ENCODE measurements at places on chromosomes 7 and 10.

DNA sequence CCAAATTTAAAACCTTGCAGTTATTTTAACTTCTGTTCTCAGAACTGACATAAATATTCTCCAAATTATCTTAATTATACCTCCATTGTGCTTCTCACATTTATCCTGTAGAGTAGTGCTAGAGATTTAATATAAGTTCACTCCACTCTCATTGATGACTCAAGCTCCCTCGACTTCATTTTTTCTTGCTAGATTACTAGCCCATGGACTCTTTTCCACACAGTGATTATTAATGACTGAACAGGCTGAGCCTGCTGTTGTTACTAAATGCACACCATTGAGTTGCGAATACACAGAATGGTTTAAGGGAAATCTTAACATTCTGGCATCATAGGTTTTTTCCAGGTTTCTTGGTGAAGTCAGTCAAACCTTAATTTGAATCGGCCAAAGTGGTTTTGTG is 179.5 kb upstream of the AKR1E2 start:
- no peak for DNase-seq

GRCh38 chr10:30980951-30981616 is 50.6 kb downstream of the ZNF438 start:
- DNase-seq = peak; percentile 10

DNA sequence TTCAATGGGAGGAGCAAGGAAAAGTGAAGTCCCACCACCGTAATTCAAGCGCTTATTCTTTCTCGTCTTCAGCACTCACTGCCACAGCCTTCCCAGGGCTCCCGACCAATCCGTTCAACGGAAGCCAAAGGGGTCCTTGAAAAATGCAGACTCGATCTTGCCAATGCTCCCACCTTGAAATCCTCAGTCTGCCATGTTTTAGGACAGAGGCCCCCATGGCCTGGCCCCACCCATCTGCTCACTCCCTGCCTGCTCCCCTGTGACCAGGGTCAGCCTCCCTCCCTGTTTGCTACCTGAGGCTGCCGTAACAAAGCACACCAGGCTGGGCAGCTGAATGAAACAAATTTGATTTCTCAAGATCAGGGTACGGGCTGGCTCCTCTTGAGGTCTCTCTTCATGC is 3.0 kb upstream of the DNAAF5 start:
- DNase-seq = no peak

DNA sequence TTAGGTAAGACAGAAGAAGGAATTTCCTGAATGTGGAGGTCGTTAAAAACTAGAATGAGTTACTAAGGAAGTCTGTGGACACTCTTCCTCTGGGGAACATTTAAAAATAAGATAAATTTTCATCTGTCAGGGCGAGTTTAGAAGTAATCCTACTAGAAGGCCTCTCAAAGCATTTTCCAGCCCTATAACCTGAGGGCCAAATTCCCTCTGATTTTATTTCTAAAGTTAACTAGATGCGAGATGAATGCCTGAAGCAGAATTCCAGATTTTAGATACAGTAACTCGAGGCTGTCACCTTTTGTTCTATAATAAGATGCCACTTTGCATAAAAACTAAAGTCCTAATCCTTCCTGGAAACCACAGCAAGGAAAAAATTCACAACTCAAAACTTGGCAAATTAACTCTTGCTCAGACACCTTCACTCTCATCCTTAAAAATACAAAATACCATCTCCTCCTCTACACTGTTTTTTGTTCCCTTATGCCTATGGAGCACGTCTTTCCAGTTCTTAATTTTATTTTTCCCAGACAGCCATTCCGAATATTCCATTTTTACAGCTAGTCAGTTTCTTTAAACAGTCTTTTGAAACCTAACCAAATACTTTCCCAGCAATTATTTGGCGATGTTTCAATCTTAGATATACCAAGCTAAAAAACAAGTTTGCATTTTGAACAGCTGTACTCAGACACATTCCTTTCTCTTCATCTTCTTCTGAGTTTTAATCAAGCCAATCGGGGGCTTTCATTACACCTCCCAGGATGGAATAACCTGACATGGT is 420.7 kb upstream of the NFE2L3 start:
- DNase-seq = no peak

- DNase-seq = no peak
Observed at GRCh38 chr10:60914690-60915141, 29.3 kb downstream of the RHOBTB1 start.

DNA sequence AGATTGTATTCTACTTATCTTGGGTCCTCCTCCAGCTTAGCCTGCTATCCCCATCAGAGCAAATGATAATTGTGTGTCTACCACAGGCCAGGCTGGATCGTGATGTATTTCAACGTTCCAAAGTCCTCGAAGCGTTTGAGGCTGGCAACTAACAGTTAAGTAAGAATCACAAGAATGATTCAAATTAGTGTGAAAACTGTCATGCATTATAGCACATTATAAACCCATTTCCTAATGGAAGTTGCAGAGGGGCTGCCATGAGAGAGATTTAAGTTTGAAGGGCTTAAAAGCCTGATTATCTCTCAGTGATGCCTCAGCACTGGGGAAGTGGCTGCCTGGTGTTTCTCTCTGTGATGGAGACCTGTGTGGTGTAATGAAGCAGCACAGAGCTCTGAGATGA is 119.1 kb downstream of the FRMD4A start:
- DNase-seq = no peak

DNA sequence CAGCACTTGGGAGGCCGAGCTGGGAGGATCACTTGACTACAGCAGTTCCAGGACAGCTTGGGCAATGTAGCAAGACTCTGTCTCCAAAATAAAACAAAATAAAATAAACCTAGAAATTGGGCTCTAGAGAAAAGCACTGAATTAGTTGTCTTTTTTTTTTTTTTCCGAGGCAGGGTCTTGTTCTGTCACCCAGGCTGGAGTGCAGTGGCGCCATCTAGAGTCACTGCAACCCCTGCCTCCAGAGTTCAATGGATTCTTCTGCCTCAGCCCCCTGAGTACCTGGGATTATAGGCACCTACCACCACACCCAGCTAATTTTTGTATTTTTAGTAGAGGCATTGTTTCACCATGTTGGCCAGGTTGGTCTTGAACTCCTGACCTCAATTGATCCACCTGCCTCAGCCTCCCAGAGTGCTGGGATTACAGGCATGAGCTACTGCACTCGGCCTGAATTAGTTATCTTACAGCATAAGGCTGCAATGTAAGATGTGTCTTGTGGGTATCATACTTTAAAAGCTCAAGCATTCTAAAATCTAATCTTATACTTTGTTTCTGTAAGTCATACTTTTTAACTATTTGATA is 12.8 kb downstream of the MEIG1 start:
- no peak for DNase-seq

DNA sequence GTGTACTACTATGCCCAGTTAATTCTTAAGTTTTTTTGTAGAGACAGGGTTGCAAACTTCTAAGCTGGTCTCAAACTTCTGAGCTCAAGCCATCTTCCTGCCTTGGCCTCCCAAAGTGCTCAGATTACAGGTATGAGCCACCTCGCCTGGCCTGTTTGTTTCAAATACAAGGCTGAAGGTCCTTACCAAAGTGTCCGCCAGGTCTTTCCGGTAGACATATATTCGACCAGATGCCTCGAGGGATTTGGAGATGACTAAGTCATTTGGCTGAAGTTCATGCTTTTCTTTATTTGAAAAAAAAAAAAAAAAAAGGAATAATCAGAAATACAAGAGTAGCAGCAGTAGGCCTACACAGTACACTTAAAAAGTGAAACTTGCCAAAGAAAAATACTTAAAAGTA is 204.5 kb upstream of the CDCA7L start:
- DNase-seq = no peak

DNA sequence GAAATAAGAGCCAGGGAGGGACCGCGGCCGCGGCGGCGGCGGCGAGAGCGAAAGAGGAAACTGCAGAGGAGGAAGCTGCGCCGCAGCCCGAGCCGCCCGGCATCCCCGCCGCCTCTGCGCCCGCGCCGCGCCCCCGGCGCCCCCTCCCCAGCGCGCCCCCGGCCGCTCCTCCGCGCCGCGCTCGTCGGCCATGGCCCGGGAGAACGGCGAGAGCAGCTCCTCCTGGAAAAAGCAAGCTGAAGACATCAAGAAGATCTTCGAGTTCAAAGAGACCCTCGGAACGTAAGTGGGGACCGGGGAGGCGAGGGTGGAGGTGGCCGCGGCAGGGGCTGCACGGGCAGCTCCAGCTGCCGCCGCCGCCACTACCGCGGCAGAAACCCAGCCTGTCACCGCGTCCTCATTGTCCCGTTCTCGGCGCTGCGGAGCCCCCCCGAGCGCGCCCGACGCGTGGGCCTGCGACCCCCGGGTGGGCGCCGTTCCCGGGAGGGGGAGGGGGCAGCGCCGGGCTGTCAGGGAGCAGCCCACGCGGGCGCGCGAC is 351 bp downstream of the CAMK1D start:
- DNase-seq = no peak

DNA sequence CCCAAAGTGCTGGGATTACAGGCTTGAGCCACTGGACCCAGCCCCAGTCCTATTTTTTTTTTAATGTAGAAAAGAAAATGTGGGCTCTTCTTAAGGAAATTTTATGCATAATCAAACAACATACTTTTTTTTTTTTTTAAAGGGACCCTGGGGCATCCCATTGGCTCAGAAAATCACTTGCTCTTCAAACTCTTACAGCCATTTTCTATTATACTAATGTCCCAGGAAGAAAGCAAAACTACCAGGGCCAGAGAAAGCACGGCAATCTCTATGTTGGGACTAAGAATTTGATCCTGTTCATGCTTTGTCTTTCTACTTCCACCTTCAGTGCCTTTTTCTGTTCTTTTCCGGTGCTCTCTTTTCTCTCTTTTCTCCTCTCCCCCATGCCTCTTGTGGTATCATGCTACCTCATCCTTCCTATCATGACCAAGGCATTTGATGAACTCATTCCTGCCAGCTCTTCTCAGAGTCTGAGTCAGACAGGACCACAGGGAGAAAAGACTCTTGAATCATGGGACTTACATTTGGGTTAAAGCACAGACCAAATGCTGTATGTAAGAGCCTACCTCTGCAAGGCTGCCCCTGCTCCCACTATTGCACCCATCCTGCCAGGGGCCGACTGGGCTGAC is 76.4 kb upstream of the CCNY start:
- DNase-seq = no peak

DNA sequence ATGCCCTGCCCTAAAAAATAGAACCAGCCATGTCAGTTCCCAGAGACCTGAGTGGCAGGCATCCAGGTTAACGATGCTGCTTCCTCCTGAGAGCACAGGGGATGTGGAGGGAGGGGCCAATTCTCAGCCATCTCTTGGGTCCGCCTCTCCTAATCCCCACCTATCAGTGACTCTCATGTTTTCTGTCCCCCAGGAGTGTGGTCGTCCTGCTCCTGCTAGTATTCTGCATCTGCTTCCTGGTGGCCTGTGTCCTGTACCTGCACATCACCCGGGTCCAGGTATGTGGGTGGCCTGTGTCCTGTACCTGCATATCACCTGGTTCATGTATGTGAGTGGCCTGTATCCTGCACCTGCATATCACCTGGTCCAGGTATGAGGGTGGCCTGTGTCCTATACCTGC is 105.3 kb downstream of the ADCY1 start:
- DNase-seq = no peak

DNA sequence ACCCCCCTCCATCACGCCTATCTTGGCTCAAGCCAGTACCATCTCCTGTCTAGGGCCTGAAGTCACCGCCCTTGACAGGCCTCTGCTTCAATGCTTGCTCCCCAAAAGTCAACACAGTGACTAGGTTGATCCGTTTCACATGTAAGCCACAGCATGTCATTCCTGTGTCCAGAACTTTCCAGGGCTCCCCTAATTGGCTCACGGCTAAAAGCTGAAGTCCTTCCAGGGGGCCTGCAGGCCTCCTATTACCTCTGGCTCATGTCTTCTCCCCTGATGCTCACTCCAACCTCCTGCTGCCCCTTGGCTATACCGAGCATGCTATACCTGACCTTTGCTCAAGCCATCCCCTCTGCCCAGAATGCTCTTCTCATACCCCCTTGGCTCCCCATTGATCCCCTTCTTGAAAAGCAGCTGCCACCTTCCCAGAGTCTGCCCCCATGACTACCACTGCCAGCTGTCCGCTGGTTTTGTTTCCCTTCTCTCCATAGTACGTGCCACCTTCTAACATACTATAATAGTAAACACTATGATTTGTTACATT is 39.1 kb downstream of the CPXM2 start:
- no peak for DNase-seq

GRCh38 chr10:132399117-132400035 is 2.4 kb downstream of the PWWP2B start:
- DNase-seq = peak; percentile 24

GRCh38 chr10:129274748-129275474 is 192.1 kb upstream of the MGMT start:
- DNase-seq = no peak

GRCh38 chr10:79060641-79061255 is 8.0 kb upstream of the ZMIZ1 start:
- no peak for DNase-seq

- DNase-seq = no peak
Observed at GRCh38 chr10:21505711-21506278, 19.7 kb downstream of the SKIDA1 start.

- no peak for DNase-seq
Observed at GRCh38 chr7:16847381-16847860, 34.4 kb downstream of the AGR3 start.

DNA sequence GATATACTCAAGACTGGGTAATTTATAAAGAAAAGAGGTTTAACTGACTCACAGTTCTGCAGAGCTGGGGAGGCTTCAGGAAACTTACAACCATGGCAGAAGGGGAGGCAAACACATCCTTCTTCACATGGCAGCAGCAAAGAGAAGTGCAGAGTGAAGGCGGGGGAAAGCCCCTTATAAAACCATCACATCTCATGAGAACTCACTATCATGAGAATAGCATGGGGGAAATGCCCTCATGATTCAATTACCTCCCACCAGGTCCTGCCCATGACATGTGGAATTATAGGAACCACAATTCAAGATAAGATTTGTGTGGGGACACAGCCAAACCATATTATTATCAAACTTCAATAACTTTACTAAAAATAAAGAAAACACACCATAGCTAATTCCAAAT is 30.4 kb upstream of the JAZF1 start:
- no peak for DNase-seq

- DNase-seq = no peak
Observed at GRCh38 chr7:131627735-131628190, 71.3 kb upstream of the PODXL start.

- DNase-seq = peak; percentile 32
Observed at GRCh38 chr7:44177570-44178131, 11.6 kb downstream of the GCK start.

GRCh38 chr7:105769901-105770628 is 106.3 kb downstream of the ATXN7L1 start:
- DNase-seq = no peak

DNA sequence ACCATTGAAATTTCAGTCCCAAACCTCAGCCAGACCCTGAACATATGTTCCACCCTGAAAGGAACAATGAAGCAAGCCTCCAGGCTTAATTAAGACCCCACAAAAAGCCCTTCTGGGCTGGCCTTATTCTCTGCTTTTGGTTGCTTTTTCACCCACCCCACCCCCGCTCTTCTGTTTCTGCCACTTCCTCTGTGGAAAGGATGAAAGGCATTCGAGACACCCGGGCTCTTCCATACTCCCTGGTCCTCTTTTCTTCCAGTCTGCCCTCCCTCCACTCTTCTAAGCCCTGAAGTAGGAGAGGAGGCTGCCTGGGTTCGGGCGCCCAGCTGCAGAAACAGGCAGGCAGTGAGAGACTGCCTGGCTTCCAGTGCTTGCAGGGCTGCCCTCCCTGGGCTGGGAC is 9.4 kb upstream of the FAM241B start:
- no peak for DNase-seq

GRCh38 chr7:90236721-90237289 is 8.2 kb upstream of the CFAP69 start:
- DNase-seq = no peak

All from nucleus accumbens (tissue), 56 donors.